ENCODE measurements at places on chromosomes 1 and 21.

- DNase-seq: no peak
Observed at GRCh38 chr1:218363141-218363540, 18.0 kb downstream of the TGFB2 start.

DNA sequence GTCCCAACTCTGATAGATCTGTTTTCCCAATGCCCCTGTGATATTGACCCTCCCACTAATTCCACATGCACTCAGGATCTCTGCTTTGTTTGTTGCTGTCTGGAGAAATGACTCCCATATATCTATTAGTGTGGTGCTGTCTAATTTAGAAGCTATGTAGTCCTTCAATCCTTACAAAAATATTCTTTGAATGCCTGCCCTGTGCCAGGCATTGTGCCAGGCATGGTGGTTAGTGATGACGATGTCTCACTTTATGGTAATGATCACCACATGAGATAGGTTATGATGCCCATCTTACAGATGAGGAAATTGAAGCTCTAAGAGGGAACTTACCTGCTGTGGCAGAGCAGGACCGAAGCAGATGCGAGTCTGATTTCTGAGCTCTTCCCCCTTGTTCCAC lies 12.9 kb downstream of the MYOG start:
- no peak for DNase-seq

GRCh38 chr21:44919913-44920693 lies 596 bp downstream of the ITGB2 start:
- DNase-seq: no peak

DNA sequence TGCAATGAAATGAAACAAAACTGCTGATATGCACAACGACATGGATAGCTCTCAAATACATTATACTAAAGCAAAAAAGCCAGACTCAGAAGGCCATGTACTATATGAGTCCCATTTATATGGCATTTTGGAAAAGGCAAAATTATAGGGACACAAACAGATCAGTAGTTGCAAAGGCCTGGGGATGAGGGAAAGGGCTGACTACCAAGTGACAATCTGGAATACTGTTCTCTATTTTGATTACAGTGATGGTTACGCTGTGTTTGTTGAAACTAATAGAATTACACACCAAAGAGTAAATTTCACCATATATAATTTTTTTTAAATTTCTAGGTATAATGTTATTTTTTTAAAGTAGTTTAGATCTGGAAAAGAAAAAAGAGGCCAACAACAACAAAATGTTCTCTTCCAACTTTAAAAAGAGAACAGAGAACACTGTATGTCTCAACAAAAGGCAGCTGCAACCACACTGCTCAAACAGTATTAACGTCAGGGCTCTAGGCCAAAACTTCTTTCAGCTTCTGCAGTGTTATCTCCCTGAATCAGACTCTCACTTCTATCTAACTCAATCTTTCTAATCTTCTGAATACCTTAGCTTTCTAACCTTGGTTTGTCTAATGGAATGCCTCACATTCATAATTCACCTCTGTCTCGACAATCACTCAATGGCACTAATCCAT lies 75.8 kb downstream of the FOXJ3 start:
- no peak for DNase-seq

Measured in retina (tissue), 1 donor.